ENCODE measurements at places on chromosomes 2 and 18.

DNA sequence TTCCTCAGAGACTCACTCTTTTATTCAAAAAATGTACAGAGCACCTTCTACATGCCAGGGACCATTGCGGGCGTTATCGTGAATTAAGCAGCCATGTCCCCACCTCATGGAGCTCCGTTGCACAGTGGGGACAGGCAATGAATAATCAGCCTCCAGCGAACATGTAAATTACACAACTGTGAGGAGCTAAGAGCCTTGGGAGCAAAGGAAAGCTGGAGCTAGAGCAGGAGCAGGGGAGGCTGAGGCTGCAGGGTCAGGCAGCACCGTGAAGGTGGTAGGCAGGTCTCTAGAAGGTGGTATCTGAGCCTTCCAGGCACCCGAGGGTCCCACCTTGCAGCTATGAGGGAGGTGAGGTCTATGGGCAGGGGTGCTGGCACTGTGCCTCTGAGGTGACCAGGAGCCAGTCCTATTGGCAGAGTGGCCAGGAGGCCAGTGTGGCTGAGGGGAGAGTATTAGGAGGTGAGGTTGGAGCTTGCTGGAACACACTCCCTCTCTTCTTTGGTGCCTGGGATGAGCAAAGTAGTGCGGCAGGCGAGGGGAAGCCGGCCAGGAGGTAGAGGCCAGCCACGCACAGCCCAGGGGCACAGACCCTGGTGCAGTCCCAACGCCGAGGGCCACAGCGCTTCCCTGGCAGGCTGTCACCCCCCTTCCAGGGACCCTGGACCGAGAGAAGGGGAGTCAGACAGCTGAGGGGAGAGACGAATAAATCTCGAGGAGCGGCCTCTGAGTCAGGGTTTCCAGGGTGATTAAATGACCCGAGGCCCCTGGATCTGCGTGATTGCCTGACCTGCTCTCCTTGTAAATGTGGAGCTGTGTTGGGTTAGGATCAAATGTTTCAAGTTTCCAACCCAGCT lies 167.3 kb downstream of the SEPTIN10 start:
- DNase-seq: no peak

- no peak for DNase-seq
Measured at GRCh38 chr2:223113161-223113560, 61.2 kb downstream of the KCNE4 start.

DNA sequence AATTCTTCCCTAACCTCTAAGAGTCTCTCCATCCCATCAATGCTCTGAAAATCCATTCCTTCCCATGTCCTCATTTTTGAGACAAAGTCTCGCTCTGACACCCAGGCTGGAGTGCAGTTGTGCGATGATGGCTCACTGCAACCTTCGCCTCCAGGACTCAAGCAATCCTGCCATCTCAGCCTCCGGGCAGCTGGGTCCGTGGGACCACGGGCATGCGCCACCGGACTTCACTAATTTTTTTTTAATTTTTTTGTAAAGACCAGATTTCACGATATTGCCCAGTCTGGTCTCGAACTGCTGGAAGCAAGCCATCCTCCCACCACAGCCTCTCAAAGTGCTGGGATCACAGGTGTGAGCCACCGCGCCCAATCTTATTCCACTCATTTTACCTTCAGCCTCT lies 1.6 kb downstream of the FEZ2 start:
- no peak for DNase-seq

GRCh38 chr2:42239811-42240210 lies 70.7 kb downstream of the EML4 start:
- DNase-seq: no peak

DNA sequence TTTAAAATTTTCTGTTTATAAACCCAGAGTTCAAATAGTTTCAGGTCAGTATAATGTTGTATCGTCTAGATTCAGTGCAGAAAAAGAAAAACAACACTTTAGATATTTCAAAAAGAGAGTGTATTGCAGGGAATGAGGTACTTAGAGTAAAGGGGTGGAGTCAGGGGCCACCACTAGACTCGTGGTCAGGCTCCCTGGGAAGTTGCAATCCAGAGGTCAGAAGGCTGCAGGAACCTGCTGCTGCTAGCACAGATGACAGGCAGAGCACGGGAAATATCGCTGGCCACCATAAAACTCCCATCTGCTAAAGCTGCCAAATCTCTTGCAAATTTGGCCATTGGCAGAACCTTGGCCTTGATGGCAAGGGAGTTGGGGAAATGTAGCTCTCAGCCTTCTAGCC lies 64.6 kb downstream of the THNSL2 start:
- DNase-seq: no peak

- no peak for DNase-seq
Measured at GRCh38 chr18:77918730-77919129, 669.1 kb downstream of the GALR1 start.

DNA sequence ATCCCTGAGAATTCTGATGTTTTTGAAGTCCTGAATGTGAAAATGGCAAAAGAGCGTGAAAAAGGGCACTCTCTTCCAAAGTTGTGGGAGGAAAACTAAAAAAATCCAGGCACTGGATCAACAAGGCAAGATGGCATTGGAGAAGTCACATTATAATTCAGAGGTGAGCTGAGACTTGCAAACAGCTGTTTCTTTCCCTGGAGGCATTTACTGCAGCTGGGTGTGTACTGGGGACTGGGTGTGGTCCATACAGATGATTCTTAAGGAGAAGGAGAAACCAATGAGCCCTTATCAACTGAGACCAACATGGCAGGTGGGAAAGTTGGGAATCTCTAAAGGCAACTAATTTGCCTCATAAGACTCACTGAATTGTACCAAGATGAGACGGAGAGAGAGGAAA lies 313.9 kb downstream of the TRIB2 start:
- no peak for DNase-seq

GRCh38 chr2:45652090-45653031 lies 886 bp downstream of the PRKCE start:
- peak; percentile 32 for DNase-seq

GRCh38 chr18:40673150-40673549 lies 1281.9 kb upstream of the PIK3C3 start:
- DNase-seq: no peak

DNA sequence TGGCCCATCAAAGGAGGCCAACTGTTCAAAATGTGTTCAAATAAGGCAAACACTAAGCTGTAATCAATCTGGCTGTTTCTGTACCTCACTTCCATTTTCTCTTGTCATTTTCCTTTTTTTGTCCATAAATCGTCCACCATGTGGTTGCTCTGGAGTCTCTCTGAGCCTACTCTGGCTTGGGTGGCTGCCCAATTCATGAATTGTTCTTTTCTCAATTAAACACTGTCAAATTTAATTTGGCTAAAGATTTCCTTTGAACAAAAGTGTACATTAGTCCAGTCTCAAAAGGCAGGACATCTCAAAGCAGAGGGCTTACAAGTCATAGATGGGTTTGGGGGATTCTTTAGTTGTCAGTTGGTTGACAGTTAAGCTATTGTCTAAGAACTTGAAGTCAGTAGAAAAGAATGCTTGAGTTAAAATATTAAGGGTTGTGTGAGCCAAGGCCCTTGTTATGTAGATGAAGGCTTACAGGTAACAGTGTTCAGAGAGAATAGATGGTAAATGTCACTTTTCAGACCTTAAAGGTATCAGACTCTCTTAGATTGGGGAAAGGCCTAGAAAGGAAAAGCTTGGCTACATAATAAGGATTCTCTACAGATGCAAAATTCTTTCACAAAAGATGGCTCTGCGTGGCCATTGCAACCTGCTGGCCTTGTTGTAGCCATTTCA lies 831.2 kb upstream of the CDH2 start:
- DNase-seq: no peak

GRCh38 chr2:43412114-43412753 lies 183.6 kb downstream of the THADA start:
- no peak for DNase-seq

- no peak for DNase-seq
Measured at GRCh38 chr2:119550346-119550745, 6.1 kb downstream of the CFAP221 start.

- DNase-seq: no peak
Measured at GRCh38 chr2:47650001-47650535, 132.9 kb upstream of the MSH6 start.

GRCh38 chr18:72207280-72207679 lies 336.9 kb downstream of the CBLN2 start:
- no peak for DNase-seq

DNA sequence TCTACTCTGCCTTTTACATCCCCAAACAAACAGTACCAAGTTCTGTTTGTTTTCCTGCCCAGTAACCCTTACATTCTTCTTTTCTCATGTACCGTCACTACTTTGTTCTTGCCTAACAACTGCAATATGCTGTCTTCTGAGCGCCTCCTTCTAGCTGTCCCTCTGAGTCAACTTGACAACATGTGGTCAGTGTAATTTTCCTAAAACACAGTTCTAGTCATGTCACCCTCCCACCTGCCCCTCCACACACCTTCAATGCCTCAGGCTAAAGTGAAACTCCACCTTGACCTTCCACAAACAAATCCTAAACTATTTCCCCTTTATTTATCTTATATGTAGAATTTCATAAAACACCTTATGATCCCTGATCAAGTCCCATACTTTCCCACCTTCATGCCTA lies 124.6 kb upstream of the CD302 start:
- DNase-seq: no peak

- no peak for DNase-seq
Measured at GRCh38 chr2:124112206-124112605, 87.1 kb downstream of the CNTNAP5 start.

GRCh38 chr18:27483276-27483675 lies 298.2 kb upstream of the CHST9 start:
- no peak for DNase-seq

GRCh38 chr18:50193796-50194630 lies 934 bp downstream of the MYO5B start:
- DNase-seq: no peak

All from GM12892 (cell line).